AG08396 (cell line): ENCODE measurements at places on chromosomes 2 and 18.

- no peak for DNase-seq
Measured at GRCh38 chr2:241198381-241199279, 10.2 kb downstream of the ANO7 start.

- DNase-seq, result peak; percentile 91
Measured at GRCh38 chr2:230847883-230848388, 16.8 kb upstream of the ITM2C start.

DNA sequence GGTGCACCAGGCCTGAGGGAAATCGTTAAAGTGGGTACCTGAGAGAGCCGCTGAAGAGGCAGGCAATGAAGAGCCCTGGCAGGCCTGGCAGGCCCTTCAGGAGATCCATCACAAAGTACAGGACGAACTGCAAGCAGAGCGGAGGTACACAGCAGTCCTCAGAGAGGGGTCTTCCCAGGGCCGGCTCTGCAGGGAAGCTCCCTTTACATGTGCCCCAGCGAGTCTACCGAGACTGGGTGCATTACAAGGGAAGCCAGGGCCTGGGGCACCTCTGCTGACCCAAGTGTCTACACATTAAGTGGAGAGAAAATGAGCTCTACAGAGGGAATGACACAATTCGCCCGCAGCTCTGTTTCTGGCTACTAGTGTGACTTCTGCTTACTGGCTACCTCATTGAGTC, 8.1 kb upstream of the ATRAID start:
- no peak for DNase-seq

GRCh38 chr2:187769437-187769836, 215.2 kb upstream of the TFPI start:
- no peak for DNase-seq

GRCh38 chr2:37645362-37645761, 26.1 kb downstream of the CDC42EP3 start:
- no peak for DNase-seq

DNA sequence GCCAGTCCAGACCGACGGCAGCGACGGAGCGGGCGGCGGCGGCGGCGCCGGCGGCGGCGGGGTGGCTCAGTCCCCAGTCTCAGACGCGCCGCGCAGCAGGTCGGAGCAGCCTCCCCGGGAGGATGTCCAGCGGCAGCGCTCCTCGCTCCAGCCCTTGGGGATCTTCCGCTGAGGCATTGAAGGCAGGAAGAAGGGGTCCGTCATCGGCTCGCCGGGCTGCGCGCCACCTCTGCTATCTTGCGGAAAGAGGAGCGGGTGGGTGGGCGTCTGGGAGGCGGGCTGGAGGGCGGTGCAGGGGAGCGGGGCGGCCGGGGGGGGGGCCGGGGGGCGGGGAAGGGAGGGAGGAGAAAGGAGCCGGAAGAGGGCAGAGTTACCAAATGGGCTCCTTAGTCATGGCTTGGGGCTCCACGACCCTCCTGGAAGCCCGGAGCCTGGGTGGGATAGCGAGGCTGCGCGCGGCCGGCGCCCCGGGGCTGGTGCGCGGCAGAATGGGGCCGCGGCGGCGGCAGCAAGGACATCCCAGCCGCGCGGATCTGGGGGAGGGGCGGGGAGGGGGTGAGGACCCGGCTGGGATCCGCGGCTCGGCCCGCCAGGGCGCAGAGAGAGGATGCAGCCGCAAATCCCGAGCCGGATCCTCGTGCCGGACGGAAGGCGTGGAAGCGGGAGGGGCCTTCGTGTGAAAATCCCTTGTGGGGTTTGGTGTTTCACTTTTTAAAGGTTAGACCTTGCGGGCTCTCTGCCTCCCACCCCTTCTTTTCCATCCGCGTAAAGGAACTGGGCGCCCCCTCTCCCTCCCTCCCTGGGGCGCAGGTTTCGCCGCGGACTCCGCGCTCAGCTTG, at the start of gene NETO1:
Gene NETO1, minus strand, starts transcription at position 242 of the 839 bp plus-strand sequence. CDS start 696 bp downstream, outside the sequence.
- peak; percentile 30 for DNase-seq

DNA sequence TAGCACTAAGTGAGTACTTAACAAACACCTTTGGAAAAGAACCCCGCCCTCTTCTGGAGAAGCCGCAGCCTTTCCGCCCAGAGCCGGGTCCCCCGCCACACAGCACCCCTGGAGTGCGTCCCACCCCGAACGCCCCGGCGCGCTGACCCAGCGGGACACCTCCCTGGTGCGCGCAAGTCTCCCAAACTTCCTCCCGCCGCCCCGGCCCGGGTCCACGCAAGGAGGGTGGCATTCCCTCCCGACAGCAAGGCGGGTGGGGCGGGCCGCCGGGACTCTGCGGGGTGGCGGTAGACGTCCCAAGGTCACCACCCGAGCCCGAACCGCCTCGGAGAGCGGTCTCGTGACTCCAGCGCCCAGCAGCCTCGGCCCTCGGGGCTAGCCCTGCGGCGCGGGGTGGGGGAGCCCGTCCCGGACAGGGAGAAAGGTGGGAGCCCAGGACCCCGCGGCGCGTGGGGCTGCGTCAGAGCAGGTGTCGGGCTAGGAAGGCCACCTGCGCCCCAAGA, 598 bp downstream of the CCDC93 start:
- peak; percentile 68 for DNase-seq

GRCh38 chr2:29780906-29781305, 140.5 kb downstream of the ALK start:
- DNase-seq, result no peak

DNA sequence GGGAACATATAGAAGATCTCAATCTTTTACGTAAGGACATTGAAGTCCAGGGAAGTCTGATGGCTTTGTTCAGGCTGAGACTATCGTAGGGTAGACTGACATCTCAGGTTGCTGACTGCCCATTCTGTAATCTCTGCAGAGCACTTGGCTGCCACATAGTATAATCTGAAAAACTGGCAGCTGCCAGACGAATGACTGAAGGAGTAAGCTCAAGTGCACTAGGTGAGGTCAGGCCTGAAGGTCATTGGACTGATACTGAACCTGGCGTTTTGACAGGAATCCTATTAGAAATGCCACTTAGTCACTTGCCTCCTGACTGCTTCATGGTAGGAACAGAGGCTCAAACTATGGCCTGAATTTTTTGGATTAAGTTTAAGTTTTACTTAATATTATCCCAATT, 23.5 kb downstream of the GPD2 start:
- no peak for DNase-seq

DNA sequence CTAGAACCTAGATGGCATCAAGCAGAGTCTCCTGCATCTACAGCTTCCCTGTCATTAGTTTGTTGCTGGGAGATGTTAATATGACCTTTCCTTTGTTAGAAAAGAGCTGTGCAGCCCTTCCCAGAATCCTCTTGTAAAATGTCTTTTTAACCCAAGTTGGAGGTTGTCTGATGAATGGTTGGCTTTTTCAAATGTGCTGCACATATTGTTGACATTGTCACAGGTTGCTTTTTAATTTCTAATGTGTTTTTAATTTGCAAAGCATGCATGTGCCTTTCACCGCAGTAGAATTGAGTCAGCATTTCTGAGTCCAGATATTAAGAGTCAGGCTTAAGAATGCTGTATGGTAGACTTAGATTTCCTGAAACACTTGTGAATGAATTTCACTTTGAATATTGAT, 120.8 kb downstream of the GREB1L start:
- no peak for DNase-seq

DNA sequence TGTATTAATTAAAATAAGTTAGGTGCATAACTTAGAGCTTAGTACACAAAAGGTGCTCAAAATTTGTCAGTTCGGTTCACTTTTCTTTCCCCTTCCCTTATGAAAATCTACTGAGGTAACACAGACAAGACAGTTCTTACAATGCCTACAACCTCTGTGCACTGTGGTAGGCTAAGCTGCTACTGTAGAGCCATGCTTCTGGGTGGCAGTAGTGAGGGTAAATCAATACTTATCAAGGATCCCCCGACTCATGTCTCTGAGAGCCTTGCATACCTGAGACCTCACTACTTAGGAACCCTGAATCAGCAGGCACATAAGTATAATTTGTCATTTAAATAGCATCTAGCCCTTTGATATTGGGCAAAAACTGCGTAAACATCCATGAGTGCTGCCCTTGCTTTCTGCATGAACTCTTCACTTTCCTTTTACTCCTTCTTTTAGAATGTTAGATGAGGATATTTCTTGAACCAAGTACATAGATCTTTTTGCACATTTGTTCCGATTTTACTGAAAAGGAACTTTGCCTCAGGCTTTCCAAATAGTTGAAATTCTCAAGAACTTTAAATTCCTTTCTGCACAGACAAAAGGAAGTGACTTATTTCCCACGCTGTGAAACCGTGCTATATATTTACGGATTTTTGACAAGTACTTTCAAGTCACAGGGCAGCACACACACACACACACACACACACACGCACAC, 234.4 kb downstream of the TRIB2 start:
- DNase-seq, result no peak
